ENCODE measurements at places on chromosomes 6 and 20. TPM values are rescaled to one million over a fixed set of nuclear protein-coding genes. Genes with fewer than 3 reads are reported as not detected.

- no peak for DNase-seq
Observed at GRCh38 chr20:53208110-53208832, 236.1 kb downstream of the TSHZ2 start.

DNA sequence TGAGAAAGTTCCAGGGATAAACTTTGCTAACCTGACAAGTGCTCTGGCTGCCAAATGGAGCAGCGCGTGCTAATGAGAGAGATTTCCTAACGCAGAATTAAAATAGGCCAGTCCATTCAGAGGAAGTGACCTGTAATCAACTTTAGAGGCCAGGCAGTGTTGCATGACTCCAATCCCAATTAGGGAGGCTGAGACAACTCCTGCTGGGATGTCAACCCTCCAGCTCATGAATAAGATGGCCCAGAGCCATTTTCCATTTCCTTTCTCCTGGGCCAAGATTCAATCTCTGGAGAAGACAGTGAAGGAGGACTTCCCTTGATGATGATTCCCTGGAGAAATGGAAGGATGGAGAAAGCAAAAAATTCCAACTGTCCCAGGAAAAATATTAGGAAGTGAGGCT, 241.5 kb upstream of the RNF24 start:
- no peak for DNase-seq

GRCh38 chr6:7731294-7731693, 5.4 kb downstream of the BMP6 start:
- DNase-seq = no peak

DNA sequence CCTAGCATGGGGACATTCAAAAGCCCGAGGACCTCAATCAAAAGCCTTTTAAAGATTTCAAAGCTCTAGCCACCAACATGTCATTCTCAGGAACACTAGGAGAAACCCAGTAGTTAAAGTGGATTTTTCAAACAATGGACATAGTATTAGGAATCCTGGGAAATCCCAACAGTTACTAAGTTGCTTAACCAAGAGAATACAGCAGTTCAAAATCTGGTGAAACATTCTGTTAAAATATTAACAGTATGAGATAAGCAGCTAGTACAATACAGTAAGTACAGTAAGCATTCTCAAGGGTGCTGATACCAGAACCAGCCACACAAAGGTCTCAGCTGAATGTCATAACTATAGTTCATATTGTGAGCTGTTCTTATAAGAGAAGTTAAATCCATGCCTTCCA, 68.6 kb downstream of the CDK19 start:
- DNase-seq = no peak

DNA sequence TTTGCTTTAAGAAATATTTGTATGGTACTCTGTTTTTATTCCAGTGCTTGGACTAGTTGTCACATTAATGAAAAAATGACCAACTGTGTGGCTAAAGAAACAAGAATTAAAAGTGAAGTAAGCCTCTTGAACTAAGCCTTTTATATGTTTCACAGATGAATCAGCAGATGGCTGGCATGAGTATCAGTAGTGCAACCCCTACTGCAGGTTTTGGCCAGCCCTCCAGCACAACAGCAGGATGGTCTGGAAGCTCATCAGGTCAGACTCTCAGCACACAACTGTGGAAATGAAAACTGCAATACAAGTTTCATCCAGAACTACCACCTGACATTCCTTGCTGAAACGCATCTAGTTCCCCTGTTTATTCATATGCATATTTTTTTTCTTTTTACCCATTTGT, 96.8 kb downstream of the B3GAT2 start:
- DNase-seq = peak; percentile 25

GRCh38 chr6:151263967-151264366, 24.2 kb downstream of the AKAP12 start:
- DNase-seq = no peak

GRCh38 chr20:44805979-44806620, 4.2 kb downstream of the RIMS4 start:
- DNase-seq = peak; percentile 72

- DNase-seq = peak; percentile 68
Observed at GRCh38 chr6:97240222-97240621, 42.8 kb downstream of the MMS22L start.

DNA sequence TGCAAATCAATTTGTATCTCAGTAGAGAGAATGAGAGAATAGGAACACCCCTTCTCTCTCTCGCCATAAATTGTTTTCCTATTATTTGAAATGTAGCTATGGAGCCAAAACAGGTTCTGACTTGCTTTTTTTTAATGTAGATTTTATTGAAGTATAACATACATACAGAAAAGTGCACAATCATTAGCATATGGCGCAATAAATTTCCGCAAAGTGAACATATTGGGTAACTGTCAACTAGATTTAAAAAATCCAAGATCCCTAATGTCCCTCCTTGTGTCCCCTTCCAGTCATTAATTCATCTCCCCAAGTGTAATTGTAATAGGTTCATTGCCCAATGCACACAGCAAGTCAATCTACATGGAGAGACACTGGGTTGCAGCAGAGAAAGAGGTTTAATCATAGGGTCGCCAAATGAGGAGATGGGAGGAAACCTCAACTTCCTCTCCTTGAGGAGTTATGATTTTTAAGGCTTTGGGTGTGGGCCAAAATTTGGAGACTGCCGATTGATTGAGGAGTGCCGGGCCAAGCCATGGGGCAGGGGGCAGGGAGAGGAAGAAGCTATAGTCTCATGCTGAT, 43.3 kb upstream of the TGM3 start:
- no peak for DNase-seq

GRCh38 chr6:51983564-51983963, 103.8 kb downstream of the PKHD1 start:
- DNase-seq = no peak

GRCh38 chr6:26059941-26060340, 27.3 kb upstream of the HFE start:
- DNase-seq = no peak

DNA sequence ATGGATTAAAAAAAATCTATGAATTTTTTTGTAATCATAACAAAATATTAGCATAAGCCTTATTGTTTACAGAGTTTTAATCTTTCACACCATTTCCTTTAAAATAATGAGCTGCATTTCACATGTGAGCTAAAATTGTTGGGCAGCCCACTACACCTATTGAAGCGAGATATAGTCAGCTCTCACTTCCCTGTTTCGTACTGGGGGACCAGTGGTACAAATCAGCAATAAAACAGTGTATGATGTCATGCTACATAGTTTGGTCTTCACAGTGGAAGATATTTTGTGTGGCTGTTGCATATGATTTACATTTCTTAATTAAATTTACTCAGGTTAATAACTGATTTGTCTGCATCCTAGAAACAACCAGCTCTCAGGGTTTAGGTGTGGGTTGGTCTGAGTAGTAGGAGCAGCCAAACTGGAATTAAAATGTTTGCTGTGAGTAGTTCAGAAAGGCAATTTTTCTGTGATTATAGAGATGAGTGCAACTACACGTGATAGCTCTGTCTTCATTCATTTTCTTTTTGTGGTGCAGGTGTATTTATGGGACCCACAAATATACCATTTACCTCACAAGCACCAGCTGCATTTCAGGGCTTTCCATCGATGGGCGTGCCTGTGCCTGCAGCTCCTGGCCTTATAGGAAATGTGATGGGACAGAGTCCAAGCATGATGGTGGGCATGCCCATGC, 99.3 kb downstream of the B3GAT2 start:
- no peak for DNase-seq

HLA-DRB5 gene
- 0.13 TPM for total RNA-seq

WFDC12 gene
- total RNA-seq = not detected

BTN1A1 gene
- total RNA-seq = not detected

Measured in LHCN-M2 (cell line).